ENCODE measurements at places on chromosomes 5 and 9.

DNA sequence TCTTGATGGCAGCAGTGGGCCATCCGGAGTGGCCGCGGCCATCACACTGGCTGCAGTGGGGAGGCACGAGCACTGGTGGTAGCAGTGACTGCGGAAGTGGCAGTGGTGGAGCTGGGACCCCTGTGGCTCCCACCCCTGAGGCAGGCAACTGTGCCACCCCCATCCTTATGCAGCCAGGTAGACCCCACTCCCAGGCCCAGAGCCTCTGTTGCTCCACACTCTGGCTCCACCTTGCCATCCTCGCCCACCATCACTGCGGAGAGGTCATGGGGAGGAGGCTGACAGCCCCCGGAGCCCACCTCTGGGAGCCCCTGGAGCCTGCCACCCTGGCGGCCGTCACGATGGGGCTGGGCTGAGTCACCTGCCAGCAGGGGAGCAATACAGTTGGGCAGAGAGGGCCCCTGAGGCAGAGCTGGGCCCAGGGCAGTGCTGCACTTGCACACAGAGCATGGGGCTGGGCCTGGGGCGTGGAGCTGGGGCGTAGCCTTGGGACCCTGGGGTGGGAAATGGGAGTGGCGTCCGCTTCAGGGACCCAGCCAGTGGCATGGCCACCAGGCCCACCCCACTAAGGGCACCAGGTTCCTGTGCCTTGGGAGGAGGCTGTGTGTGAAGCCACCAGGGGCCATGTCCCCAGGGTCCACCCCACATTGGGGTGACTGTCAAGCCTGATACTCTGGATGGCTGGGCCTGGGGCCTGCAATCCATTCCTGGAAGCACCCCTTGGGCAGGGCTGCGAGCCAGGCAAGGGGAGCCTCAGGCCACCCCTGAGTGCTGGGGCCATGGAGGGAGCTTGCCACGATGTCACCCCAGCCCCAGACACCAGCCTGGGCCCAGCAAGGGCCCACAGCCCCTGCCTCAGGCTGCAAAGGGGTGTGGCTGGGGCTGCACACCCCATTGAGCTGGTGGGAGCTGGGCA is 7.7 kb downstream of the AMBP start:
- no peak for DNase-seq

GRCh38 chr9:89579741-89580385 is 24.9 kb upstream of the GADD45G start:
- DNase-seq: no peak

GRCh38 chr9:35108946-35109575 is 6.1 kb upstream of the STOML2 start:
- no peak for DNase-seq

GRCh38 chr9:92493749-92494387 is 11.6 kb upstream of the ASPN start:
- DNase-seq: no peak

DNA sequence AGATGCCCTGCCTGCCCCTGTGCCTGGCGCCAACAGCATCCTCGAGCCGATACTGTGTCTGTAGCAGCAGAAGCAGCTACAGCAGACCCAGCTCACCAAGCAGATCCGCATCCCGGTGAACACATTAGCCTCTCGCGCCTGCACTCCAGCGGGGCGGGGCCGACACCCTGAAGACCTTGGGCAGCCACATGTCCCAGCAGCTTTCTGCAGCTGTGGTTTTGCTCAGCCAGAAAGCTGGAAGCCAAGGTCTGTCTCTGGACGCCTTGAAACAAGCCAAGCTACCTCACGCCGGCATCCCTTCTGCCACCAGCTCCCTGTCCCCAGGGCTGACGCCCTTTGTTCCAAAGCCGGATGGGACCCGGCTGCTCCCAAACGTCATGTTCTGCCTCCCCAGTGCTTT is 59.6 kb downstream of the ACTBL2 start:
- DNase-seq: no peak

DNA sequence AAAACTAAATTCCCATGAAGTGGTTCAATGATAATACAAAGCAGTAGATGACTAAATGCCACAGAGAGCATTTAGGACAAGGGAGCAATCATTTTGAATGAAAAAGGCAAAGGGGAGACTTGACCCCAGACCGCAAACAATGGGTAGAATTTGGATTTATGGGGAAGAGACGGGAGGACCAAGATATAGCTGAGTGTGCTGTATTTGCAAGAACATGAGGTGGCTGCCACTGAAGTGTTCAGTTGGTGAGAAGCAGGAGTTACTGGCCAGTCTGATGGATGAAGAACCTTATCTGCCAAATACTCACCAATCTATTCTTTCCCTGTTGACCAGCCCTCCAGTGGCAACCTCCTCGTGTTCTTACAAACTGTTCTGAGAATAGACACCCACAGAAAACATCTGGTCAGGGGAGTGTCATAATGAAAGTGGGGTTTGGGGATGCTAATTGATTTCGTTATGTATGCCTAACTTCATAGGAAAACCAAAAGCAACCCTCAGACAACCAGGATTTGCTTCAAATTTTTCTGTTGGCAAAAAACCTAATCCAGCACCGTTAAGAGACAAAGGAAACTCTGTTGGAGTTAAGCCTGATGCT is 19.8 kb downstream of the TDRD7 start:
- no peak for DNase-seq

DNA sequence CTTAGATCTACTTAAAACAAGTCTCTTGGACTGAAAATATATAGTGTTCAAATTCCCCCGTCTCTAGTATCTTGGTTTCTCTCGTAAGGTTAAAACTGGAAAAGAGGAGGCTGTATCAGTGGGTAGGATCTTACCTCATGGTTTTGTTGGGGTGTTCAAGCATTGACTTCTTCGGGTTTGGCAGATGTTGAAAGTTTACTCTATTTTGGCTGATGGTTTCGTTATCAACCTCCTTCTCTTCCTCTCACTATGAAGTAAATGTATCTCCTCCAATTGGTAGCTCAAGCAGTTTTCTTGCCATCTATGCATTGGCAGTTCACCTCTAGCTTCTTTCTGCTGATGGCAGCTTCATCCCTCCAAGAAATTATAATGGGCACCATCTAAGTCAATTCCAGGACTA is 506.5 kb upstream of the GRIN3A start:
- no peak for DNase-seq

DNA sequence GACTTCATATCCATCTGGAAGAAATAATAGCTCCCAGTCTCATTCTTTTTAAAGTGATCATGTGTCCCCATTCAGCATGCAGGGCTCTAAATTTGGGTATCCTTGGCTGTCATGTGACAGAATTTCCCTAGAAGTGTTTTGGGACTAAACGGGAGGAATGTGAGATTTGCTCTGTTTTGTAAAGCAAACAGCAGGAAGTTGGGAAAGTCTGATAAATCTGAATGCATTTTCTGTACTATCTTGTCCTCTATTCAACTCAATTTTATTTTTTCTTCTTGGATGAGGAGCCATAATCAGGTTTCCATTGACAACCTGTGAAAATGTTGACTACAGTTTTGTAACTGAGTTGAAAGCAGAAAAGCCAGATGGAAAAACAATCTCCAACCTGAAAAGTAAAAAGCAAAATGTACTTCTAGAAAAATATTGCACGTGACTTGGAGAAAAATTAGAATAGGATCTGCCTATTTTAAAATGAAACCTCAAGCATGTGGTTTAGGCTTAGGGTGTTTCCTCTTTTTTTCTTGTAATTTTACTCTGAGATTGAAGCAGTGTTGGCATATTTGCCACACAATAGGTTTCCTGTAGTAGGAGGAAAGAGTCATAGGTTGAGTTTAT is 76.2 kb upstream of the IL6ST start:
- no peak for DNase-seq

Measured in skeletal muscle cell (primary cell).